ENCODE measurements at places on chromosomes 12 and 14.

GRCh38 chr12:27672643-27673042, 23.6 kb upstream of the REP15 start:
- no peaks in the 10 kb centered on the region for H3K4me1 ChIP-seq
- no peak overlapping the region for H3K27ac ChIP-seq
- peaks cover 53% of the 10 kb centered on the region for H3K36me3 ChIP-seq

- no peak overlapping the region for H3K4me3 ChIP-seq
- DNase-seq: no peak
- no peaks in the 10 kb centered on the region for H3K27me3 ChIP-seq
These were observed 40.6 kb downstream of the HSD17B6 start for GRCh38 chr12:56803750-56804149.

DNA sequence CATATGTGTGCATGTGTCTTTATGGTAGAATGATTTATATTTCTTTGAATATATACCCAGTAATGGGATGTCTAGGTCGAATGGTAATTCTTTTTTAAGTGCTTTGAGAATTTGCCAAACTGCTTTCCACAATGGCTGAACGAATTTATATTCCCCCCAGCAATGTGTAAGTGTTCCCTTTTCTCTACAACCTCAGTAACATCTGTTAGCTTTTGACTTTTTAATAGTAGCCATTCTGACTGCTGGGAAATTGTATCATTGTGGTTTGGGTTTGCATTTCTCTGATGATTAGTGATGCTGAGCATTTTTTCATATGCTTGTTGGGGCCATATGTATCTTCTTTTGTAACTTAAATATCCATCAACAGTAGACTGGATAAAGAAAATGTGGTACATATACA, 9.4 kb downstream of the OR6C68 start:
- no peak overlapping the region for H3K27ac ChIP-seq
- no peak for DNase-seq
- no peaks in the 10 kb centered on the region for H3K36me3 ChIP-seq
- H3K27me3 ChIP-seq: no peaks in the 10 kb centered on the region

GRCh38 chr12:93712200-93712599, 35.0 kb downstream of the CRADD start:
- no peak for DNase-seq
- H3K36me3 ChIP-seq: peaks cover 4% of the 10 kb centered on the region
- no peak overlapping the region for H3K4me3 ChIP-seq
- H3K27me3 ChIP-seq: peaks cover 3% of the 10 kb centered on the region
- H3K4me1 ChIP-seq: peaks cover 10% of the 10 kb centered on the region
- H3K27ac ChIP-seq: no peak overlapping the region

GRCh38 chr14:44149597-44149996, 357.5 kb downstream of the FSCB start:
- no peaks in the 10 kb centered on the region for H3K27me3 ChIP-seq
- no peaks in the 10 kb centered on the region for H3K36me3 ChIP-seq
- no peak overlapping the region for H3K27ac ChIP-seq
- H3K4me3 ChIP-seq: no peak overlapping the region
- H3K4me1 ChIP-seq: no peaks in the 10 kb centered on the region

DNA sequence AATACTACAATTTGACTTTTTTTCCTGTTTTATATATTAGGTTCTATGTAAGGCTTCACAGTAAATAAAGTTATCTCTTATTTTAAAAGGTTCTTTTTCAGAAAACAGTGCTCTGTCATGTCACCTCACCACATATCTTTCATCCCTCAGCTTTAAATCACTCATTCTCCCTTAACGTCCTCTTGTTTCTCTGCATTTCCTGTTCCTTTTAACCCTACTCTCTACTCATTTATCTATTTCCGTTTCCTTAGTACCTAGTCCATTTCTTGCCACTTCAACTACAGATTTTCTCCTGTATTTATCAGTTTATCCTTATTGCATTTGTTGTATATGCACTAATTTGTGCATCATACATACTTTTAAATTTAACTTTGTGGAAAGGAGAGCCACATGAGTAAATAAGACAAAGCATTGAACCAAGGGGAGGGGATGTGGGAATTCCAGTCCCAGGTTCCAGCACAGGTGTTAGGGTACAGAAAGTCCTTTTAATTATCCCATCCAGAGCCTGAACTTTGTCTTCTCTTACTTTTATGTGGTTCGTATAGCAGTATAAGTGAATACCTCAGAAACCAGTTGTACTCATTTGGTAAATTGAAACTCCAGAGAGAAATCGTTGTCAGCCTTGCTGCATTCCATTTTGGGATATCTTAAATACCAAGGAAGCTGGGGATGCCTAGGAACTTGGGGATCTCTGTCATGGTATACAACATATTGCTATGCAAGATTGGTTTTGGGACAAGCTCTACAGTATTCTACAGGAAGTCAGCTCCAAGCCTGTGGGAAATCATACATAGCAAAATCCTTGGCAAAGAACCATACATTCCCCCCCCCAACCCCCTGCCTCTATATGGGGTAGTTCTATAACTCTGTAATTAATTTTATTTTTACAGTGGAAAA, 120.5 kb downstream of the DIP2B start:
- no peaks in the 10 kb centered on the region for H3K27me3 ChIP-seq
- no peak overlapping the region for H3K4me3 ChIP-seq
- H3K36me3 ChIP-seq: peaks cover 22% of the 10 kb centered on the region

DNA sequence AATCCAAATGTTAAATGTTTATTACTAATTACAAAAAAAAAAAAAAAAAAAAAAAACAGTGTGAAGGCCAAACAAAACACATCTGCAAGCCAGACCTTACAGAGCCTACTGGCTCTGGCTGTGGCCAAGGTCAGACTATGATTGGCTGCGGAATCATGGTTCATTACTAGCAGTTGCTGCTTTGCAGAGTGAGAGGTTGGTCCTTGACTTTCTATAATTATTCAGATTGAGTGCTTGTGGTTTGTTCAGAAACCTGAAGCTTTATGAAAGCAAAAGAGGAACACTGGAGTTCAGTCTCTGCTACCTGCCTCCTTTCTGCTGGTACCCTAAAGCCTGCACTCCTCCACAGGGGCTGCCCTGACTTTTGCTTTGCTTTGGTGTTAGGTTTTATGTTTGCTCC, 550.9 kb downstream of the BCL11B start:
- no peak overlapping the region for H3K27ac ChIP-seq
- no peak for DNase-seq
- no peak overlapping the region for H3K4me3 ChIP-seq
- H3K36me3 ChIP-seq: no peaks in the 10 kb centered on the region

GRCh38 chr12:10307630-10308029, at the start of gene KLRD1:
Gene KLRD1, plus strand, starts transcription at chr12:10307870. Its CDS starts 208 bp downstream, at chr12:10308078.
- H3K36me3 ChIP-seq: no peaks in the 10 kb centered on the region
- DNase-seq: no peak
- no peak within 1 kb of the TSS for H3K27ac ChIP-seq
- no peak within 1 kb of the TSS for H3K4me3 ChIP-seq

GRCh38 chr12:71865166-71865713, 25.7 kb downstream of the TBC1D15 start:
- no peaks in the 10 kb centered on the region for H3K27me3 ChIP-seq
- no peak for DNase-seq
- no peak overlapping the region for H3K4me3 ChIP-seq

GRCh38 chr12:27237790-27238771, 6.0 kb upstream of the STK38L start:
- no peaks in the 10 kb centered on the region for H3K36me3 ChIP-seq
- DNase-seq: no peak
- no peak overlapping the region for H3K27ac ChIP-seq

DNA sequence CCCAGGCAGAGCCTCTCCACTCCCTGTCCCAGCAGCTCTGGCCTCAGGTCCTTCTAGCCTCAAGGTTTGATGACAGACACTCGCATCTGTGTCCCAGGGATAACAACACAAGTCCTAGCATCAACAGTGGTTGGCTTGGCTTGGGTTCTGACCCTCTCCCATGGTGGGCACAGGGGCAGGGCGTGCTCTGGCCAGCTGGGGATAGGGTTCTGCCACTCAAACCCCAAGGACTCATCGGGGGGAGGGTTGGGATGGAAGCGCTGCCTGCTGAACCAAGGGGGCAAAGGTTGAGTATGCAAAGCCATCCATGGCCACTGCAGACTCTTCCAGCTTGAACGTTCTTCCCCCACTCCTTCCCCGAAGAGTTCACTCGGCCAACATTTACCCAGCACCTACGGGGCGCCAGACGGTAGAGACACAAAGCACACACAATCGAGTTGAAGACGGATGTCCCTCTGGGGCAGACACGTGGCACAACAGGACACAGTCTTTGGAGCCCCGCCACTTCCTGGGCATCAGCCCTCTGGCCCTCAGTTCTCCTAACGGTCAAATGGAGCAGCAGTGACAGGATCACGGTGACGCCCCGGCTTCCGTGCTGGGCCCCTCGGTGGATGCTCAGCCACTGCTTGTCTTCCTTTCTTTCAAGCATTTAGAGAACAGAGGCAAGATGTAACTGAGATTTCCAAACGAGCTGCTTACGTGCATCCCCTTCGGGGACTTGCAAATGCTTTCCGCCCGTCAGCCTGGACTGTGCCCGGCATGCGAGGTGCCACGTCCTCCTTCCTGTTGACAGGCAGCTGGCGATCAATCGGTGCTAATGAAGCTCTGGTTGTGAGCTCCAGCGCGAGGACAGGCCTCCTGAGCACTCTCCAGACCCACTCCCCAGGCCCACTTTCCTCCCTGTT, 42.6 kb downstream of the DLK1 start:
- H3K27me3 ChIP-seq: peaks cover 33% of the 10 kb centered on the region
- no peak overlapping the region for H3K27ac ChIP-seq
- peaks cover 6% of the 10 kb centered on the region for H3K4me1 ChIP-seq
- H3K36me3 ChIP-seq: peaks cover 4% of the 10 kb centered on the region
- DNase-seq: no peak

- no peak for DNase-seq
- H3K36me3 ChIP-seq: peaks cover 20% of the 10 kb centered on the region
- H3K4me3 ChIP-seq: no peak overlapping the region
- peaks cover 6% of the 10 kb centered on the region for H3K4me1 ChIP-seq
- no peaks in the 10 kb centered on the region for H3K27me3 ChIP-seq
- H3K27ac ChIP-seq: no peak overlapping the region
These were observed 7.4 kb downstream of the COX14 start for GRCh38 chr12:50119387-50119786.

GRCh38 chr12:94872671-94872970, 130.9 kb downstream of the NDUFA12 start:
- peaks cover 73% of the 10 kb centered on the region for H3K27me3 ChIP-seq
- peak overlapping the region; percentile 18 for H3K27ac ChIP-seq
- no peak for DNase-seq
- peaks cover 4% of the 10 kb centered on the region for H3K4me1 ChIP-seq

DNA sequence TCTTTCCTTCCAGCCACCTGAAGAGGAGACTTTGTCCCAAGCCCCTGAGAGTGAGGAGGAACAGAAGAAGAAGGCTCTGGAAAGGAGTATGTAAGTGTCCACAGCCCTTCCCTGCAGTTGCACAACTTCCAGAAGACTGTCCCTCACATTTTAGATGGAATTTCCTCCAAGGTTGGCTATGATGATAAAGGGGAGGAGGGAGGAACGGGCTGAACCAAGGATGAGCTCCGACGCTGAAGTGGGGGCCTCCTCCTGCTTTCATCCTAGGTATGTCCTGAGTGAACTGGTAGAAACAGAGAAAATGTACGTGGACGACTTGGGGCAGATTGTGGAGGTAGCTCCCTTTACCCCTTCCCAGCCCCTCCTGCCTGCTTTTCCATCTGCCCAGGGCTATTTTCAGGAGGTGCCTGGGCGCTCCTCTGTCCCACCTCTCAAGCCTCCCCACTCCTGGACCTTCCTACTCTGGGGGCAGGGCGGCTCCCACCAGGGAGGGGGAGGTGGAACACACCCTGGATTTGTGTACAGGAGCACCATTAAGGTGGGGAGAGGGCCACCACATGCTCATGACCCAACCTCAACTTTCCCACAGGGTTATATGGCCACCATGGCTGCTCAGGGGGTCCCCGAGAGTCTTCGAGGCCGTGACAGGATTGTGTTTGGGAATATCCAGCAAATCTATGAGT, 2.3 kb downstream of the ARHGEF25 start:
- peaks cover 4% of the 10 kb centered on the region for H3K4me1 ChIP-seq
- peaks cover 38% of the 10 kb centered on the region for H3K27me3 ChIP-seq
- no peak for DNase-seq
- no peak overlapping the region for H3K27ac ChIP-seq
- H3K36me3 ChIP-seq: peaks cover 11% of the 10 kb centered on the region

DNA sequence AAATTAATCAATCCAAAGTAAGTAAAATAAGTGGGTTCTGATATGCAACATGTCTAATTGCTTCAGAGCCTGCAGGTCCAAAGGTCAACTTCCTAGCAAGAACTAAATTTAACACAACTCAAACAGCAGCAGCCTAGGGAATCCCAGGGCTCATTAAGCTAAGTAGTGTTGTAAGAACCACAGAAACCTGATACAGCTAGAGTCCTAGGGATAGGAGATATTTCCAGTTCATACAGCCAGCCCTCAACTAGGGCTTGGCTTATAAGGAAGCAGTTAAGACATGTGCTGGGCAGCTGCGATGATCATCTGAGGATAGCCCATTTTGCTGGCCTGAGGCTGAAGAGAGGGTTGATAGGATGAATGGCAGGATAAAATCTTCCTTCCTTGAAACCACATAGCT, at the start of gene OR4Q3:
OR4Q3 (plus strand) TSS at position 316 of the 400 bp plus-strand sequence.
- no peaks in the 10 kb centered on the region for H3K36me3 ChIP-seq
- no peaks in the 10 kb centered on the region for H3K4me1 ChIP-seq
- no peak within 1 kb of the TSS for H3K4me3 ChIP-seq
- no peaks in the 10 kb centered on the region for H3K27me3 ChIP-seq

GRCh38 chr14:85359505-85359904, 170.4 kb upstream of the FLRT2 start:
- H3K27ac ChIP-seq: no peak overlapping the region
- DNase-seq: no peak
- no peak overlapping the region for H3K4me3 ChIP-seq
- peaks cover 5% of the 10 kb centered on the region for H3K4me1 ChIP-seq
- no peaks in the 10 kb centered on the region for H3K27me3 ChIP-seq

DNA sequence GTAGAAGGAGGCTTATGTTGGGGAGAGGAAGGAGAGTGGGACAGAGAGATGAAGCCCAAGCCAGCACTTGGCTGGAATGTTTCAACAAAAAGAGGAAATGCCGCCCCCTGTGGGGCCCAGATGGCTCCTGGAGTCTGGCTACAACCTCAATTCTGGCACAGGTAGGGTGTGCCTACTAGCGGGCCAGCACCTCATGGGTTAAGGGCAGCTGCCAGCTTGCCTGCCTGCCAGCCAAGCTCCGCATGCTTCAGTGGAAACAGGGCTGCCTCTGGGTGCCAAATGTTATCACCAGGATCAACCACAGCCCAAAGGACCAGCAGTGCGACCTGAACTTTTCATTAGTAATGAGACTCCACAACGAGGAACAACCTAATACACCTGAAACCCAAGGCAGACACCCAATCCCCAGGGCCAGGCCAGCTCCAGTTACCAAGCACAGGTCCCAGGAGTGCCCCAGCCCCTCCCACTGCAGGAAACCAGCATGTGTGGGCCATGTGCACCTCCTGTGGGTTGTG, 11.3 kb downstream of the RAB15 start:
- no peaks in the 10 kb centered on the region for H3K27me3 ChIP-seq
- DNase-seq: no peak
- peaks cover 14% of the 10 kb centered on the region for H3K4me1 ChIP-seq

GRCh38 chr14:75290851-75291250, 12.2 kb downstream of the FOS start:
- no peak for DNase-seq
- H3K27me3 ChIP-seq: no peaks in the 10 kb centered on the region
- H3K27ac ChIP-seq: peak overlapping the region; percentile 40
- no peaks in the 10 kb centered on the region for H3K36me3 ChIP-seq

GRCh38 chr12:113263431-113263963, 42.2 kb downstream of the TPCN1 start:
- no peak overlapping the region for H3K27ac ChIP-seq
- H3K27me3 ChIP-seq: no peaks in the 10 kb centered on the region
- no peak for DNase-seq
- no peak overlapping the region for H3K4me3 ChIP-seq
- peaks cover 19% of the 10 kb centered on the region for H3K4me1 ChIP-seq
- H3K36me3 ChIP-seq: peaks cover 12% of the 10 kb centered on the region

Data from type B pancreatic cell (in vitro differentiated cells).